ENCODE measurements at places on chromosomes 2 and 18. TPM values are rescaled to one million over a fixed set of nuclear protein-coding genes. Genes with fewer than 3 reads are reported as not detected.

The SLC20A1 gene
- total RNA-seq = 14.3 TPM

The DOK1 gene
- total RNA-seq = 4.5 TPM

The CYS1 gene
- total RNA-seq = 0.98 TPM

The RRM2 gene
- 0.99 TPM for total RNA-seq

The RUFY4 gene
- not detected for total RNA-seq

The UGT1A4 gene
- total RNA-seq = 2.9 TPM

The CLASP1 gene
- total RNA-seq = 63.9 TPM

The REEP1 gene
- total RNA-seq = 1.1 TPM

The IL37 gene
- total RNA-seq = 138 TPM

The CNDP1 gene
- total RNA-seq = 0.08 TPM

The ERBB4 gene
- 0.69 TPM for total RNA-seq

The CRYGA gene
- not detected for total RNA-seq

The SLC4A3 gene
- total RNA-seq = 0.34 TPM

The TBR1 gene
- not detected for total RNA-seq

The TXNDC2 gene
- not detected for total RNA-seq

The EN1 gene
- total RNA-seq = 23.2 TPM

The GPR55 gene
- total RNA-seq = not detected

The PCARE gene
- not detected for total RNA-seq

The KDSR gene
- 91.7 TPM for total RNA-seq

The TNFRSF11A gene
- 5.2 TPM for total RNA-seq

The LAMA3 gene
- 456 TPM for total RNA-seq

The RAD51AP2 gene
- 0.23 TPM for total RNA-seq

The SIGLEC15 gene
- total RNA-seq = 0.27 TPM

The NEDD4L gene
- total RNA-seq = 44.2 TPM

The LYPD6 gene
- not detected for total RNA-seq

The PLCD4 gene
- 2.7 TPM for total RNA-seq

The ZNF521 gene
- total RNA-seq = 15.4 TPM

The PLEK gene
- total RNA-seq = 1.4 TPM

The EFEMP1 gene
- total RNA-seq = 86.2 TPM

The MYL12A gene
- total RNA-seq = 284 TPM

The ZNF385B gene
- 1.4 TPM for total RNA-seq

The LOXHD1 gene
- 0.32 TPM for total RNA-seq

The NOSTRIN gene
- total RNA-seq = 20.8 TPM

The PARD3B gene
- 11.9 TPM for total RNA-seq

The LIMS2 gene
- 7.5 TPM for total RNA-seq

The ERFE gene
- not detected for total RNA-seq

The HAUS1 gene
- 10.2 TPM for total RNA-seq

The VWA3B gene
- total RNA-seq = 0.12 TPM

The GRP gene
- not detected for total RNA-seq

The TUBB8B gene
- not detected for total RNA-seq

The TACR1 gene
- total RNA-seq = 3.9 TPM

The SLC5A6 gene
- total RNA-seq = 16.3 TPM

The ALKAL2 gene
- total RNA-seq = 1.2 TPM

The SLC16A14 gene
- total RNA-seq = 5.2 TPM

The PTPRN gene
- 0.23 TPM for total RNA-seq

The ALPI gene
- total RNA-seq = not detected

Measured in lower leg skin (tissue), 4 donors.